ENCODE measurements at places on chromosomes 1 and 21. TPM values are rescaled to one million over a fixed set of nuclear protein-coding genes. Genes with fewer than 3 reads are reported as not detected.
A peak's percentile ranks its signal among the peaks of the same experiment; 100 is the strongest.

Gene FAM151A
- total RNA-seq, result not detected

Gene KCNK2
- total RNA-seq, result 0.16 TPM

Gene PEX11B
- 19.9 TPM for total RNA-seq

Gene ZBTB40
- total RNA-seq, result 13.4 TPM

DNA sequence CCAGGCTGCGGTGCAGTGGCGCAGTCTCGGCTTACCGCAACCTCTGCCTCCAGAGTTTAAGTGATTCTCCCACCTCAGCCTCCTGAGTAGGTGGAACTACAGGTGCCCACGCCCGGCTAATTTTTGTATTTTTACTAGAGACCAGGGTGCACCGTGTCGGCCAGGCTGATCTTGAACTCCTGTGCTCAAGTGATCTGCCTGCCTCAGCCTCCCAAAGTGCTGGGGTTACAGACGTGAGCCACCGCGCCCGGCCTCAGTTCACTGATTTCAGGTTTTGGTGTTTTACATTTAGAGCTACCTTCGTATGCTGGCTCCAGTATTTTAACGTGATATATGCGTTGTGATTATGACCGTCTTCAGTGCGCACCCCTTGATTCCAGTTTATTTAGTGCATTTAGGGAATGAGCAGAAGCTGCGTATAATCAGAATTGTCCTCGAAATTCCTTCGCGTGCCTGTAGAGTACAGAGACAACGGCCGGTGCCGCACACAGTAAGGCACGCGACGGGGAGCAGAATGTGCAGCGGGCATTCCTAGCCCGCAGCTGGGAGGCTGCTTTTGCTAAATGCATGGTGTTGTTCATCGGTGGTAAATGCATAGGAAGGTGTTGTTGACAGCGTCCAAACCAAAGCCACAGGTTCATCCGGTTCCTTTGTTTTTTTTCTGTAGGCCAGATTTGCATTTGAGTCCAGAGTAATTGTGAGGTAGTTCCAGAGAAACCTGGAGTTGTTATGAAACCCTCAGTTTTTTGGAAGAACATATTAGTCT is 48.9 kb upstream of the DIP2A start:
- no peak for DNase-seq
- H3K4me3 ChIP-seq, result no peak overlapping the region
- H3K36me3 ChIP-seq, result peaks cover 4% of the 10 kb centered on the region
- no peaks in the 10 kb centered on the region for H3K27me3 ChIP-seq
- no peak overlapping the region for H3K27ac ChIP-seq
- H3K4me1 ChIP-seq, result no peaks in the 10 kb centered on the region

Gene WNT3A
- total RNA-seq, result not detected

DNA sequence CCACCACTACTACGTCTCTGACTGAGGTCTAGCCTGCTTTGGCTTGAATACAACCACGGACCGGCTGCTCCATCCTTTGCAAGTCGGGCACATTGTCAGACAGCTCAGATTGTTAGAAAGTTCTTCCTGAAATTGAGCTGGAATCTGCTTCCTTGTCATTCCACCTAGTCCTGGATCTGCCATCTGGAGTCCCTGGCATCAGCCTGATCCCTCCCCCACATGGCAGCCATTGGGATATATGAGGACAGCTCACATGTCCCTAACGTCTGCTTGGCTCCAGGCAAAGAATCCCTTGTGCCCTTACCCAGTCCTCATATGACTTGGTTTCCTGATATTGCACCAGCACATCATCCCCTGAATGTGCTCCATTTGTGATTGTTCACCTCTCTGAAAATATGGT is 56.3 kb upstream of the SYT6 start:
- peaks cover 21% of the 10 kb centered on the region for H3K27me3 ChIP-seq
- H3K27ac ChIP-seq, result no peak overlapping the region
- no peak for DNase-seq

DNA sequence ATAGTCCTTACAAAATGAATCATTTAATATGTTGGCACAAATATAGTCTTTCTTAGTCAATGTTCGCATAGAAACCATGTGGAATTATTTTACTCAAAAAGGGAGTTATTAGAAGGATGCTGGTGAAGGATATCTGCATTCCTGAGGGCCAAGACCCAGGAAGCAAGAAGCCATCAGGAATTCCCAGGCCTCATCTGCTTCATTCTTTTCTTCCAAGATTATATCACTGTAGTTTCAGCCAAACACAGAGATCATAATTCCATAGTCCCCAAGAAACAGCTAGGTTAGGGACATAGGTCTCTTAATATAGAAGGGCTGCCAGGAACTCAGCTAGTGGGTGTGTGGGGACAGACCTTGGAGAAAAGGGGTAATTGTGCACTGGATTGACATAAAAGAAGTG is 28.6 kb upstream of the DISC1 start:
- no peak for DNase-seq
- no peaks in the 10 kb centered on the region for H3K27me3 ChIP-seq
- no peaks in the 10 kb centered on the region for H3K36me3 ChIP-seq
- H3K4me3 ChIP-seq, result no peak overlapping the region
- no peak overlapping the region for H3K27ac ChIP-seq

GRCh38 chr1:88247666-88248065 is 436.4 kb upstream of the PKN2 start:
- H3K4me3 ChIP-seq, result no peak overlapping the region
- H3K4me1 ChIP-seq, result no peaks in the 10 kb centered on the region

Gene ZBTB8B
- 0.12 TPM for total RNA-seq

DNA sequence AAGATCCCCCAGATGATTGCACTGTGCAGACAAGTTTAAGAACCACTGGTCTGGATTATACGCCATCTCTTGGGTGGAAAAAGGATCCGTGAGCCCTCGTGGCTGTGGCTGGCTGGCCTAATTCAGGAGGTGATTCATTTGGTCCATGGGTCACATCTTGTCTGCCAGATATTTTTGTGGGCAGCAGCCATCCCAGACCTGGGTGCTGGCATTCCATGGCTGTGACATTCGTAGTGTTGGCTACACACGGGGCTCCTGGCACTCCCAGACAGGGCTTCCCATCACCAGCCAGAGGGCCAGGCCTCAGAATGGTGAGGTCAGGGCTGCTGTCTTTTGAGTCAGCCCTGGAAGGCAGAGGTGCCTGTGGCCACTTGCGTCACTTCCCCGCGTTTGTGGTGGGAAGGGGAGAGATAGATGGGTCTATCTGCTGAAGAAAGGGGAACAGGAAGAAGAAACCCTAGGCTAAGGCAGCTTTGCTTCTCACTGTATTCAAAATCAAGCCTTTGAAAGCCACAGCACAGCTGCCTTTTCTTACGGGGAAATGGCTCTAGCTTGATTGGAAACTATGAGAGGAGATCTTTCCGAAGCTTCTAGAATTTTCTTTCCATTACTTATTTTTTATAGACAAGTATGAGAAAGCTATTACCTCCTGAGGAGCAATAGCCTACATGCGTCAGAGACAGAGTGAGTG is 32.4 kb downstream of the EIF2D start:
- peak; percentile 84 for DNase-seq
- H3K27me3 ChIP-seq, result no peaks in the 10 kb centered on the region
- H3K27ac ChIP-seq, result no peak overlapping the region
- H3K4me1 ChIP-seq, result peaks cover 11% of the 10 kb centered on the region

Gene CR1L
- not detected for total RNA-seq

- peaks cover 21% of the 10 kb centered on the region for H3K36me3 ChIP-seq
- no peak for DNase-seq
- H3K27ac ChIP-seq, result peak overlapping the region; percentile 87
- no peaks in the 10 kb centered on the region for H3K27me3 ChIP-seq
- H3K4me1 ChIP-seq, result peaks cover 9% of the 10 kb centered on the region
- H3K4me3 ChIP-seq, result peak overlapping the region; percentile 86
These were observed 316 bp downstream of the AP4B1 start for GRCh38 chr1:113904293-113904673.

- no peak for DNase-seq
- no peak within 1 kb of the TSS for H3K4me3 ChIP-seq
- H3K27ac ChIP-seq, result no peak within 1 kb of the TSS
- no peaks in the 10 kb centered on the region for H3K4me1 ChIP-seq
- H3K36me3 ChIP-seq, result no peaks in the 10 kb centered on the region
These were observed at the start of gene LRRC39 for GRCh38 chr1:100178091-100178490. TSS of gene LRRC39 (minus strand) at chr1:100178256. CDS start at chr1:100168516, 9,740 bp downstream.
